ENCODE measurements at places on chromosomes 13 and 19.

GRCh38 chr19:7391218-7391670 lies 42.5 kb downstream of the ARHGEF18 start:
- no peak for DNase-seq

DNA sequence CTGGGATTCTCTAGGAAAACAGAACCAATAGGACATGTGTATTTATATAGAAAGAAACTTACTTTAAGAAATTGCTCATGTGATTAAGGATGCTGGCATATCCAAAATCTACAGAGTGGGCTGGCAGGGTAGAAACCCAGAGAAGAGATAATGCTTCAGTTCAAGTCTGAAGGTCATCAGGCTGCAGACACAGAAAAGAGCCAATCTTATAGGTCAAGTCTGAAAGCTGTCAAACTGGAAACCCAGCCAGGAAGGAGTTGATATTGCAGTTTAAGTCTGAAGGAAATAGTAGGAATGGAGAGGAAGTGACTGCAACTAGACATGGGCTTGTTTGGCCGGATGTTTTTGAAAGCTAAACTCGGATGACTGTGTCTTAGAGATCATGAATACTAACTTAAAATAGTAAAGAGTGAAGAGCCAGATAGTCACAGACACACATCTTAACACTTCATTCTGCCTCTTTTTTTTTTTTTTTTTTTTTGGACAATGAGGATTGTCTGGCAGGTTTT lies 125.3 kb upstream of the GPC6 start:
- no peak for DNase-seq

DNA sequence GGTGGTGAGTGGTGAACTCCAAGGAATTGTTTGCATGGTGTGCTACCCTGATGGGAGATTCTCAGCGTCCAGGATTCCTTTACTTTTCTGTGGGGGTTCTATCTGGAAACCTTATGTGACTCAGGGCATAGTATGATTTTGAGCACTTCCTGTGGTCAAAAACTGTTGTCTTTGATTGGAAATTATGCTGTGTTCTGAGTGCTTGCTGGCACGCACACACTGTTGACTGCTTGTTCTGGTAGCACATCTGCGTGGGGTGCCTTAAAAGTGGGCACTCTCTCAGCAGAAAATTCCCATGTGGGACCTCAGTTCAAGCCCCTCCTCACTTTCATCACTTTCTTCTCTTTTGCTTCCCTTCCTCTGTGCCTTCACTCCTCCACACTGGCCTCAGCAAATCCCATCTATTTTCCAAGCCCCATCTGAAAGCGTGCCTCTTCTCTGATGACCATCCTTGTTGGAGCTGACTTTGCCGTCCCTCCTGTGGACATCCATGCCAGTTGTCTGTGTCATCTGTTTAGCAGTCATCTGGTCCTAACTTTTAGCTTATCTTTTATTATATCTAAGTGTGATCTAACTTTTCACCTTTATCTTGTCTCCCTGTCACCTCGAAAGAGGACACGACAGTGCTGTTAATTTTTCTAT lies 56.4 kb upstream of the NPAS1 start:
- DNase-seq = no peak

DNA sequence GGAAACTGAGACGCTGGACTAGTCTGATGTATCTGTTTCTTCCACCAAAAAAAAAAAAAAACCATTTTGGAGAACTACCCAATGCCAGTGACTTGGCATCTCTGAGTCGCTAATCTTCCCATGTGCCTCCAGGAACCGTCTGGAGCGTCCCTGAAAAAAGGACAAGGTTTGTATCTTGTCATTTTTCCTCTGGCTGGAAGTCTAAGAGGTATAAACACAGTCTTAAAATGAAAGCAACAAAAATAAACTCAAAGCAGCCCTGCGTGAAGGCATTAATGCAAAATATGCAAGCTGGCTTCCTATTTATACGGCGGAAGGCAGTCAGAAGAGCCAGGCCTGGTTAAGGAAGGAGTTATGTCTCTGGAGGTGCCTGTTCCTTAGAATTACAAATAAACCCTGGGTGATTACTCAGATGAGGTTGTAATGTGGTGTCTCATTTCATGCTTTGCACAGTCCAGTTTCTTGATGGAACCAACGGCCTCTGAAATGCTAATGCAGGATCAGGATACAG lies 20.3 kb downstream of the ACTN4 start:
- DNase-seq = no peak

- no peak for DNase-seq
Observed at GRCh38 chr13:59641261-59641660, 522.5 kb downstream of the DIAPH3 start.

GRCh38 chr13:28531077-28531844 lies 36.3 kb upstream of the FLT1 start:
- DNase-seq = no peak

- no peak for DNase-seq
Observed at GRCh38 chr13:111973605-111974340, 93.2 kb upstream of the SOX1 start.

DNA sequence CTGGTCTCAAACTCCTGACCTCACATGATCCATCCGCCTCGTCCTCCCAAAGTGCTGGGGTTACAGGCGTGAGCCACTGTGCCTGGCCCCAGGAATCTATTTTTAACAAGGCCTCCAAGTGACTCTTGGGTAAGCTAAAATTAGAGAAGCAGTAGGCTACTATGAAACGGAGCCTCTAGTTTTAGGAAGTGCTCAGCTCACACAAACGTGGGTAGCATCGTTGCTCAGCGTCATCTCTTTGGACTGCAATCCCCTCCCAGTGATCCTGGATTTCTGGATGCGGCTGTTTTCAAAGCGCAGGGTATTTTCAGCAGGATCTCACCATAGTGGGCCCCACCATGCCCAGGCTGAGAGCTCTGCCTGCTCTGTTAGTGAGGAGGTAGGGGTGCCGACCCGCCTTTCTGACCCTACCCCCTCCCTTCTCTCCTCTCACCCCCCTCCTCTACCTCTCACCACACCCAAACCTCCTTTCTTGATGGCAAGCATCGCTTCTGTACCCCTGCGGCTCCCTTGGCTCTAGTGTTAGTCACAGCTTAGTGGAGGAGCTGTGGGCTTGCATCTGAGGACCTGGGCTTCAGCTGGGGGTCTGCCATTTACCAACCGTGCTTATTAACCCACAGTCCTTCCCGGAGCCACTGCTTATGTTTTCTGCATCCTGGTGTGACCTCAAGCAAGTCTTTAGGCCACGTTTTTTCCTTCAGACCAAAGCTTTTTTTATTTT lies 34.2 kb downstream of the GJA3 start:
- no peak for DNase-seq

- no peak for DNase-seq
Observed at GRCh38 chr19:6260912-6261650, 18.7 kb downstream of the MLLT1 start.

Data from erythroblast (primary cell).